ENCODE measurements at places on chromosomes 4 and X.

- DNase-seq = no peak
Observed at GRCh38 chr4:10831727-10832408, 147.3 kb upstream of the CLNK start.

DNA sequence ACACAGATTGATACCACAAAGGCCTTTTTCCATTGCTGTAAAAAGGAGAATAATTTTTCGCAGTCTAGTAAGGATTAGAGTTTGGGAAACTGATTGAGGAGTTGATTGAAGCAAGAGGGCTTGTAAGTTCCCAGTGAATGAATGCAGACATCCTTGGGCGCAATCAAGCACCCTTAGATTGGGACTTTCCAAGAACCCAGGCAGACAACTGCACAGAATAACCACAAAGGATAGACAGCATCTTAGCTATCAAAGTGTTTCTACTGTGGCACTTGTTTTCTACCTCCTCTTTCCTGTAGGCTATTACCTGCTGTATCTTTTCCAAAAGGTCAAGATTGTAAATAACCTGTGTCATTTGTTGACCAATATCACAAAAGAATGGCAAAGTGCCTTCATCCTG is 2.6 kb downstream of the COX18 start:
- DNase-seq = no peak

GRCh38 chrX:27924261-27924660 is 57.0 kb downstream of the DCAF8L1 start:
- DNase-seq = no peak

DNA sequence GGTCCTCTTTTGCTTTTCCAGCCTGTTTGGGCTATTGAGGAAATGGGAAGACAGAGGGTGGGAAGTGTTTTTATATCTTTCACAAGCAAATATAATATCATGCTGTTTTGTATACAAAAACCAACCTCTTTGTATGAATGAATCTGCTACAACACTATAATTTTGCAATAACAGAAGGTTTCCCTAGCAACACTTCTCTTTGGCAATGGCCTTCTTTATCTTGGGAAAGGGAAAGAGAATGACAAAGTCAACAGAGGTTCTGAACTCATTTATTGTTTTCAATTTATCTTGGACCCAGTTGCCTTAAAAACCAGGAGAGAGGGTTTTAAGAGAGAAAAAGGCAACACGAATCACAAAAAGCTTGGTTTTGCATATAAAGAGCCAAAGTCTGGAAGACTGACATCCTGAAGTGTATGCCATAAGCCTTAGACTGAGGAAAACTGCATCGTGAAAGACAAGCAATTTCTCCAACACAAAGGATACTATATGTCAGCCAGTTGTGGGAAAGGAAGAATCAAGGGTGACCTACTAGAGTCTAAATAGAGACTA is 121.8 kb upstream of the FAM241A start:
- DNase-seq = no peak

- DNase-seq = no peak
Observed at GRCh38 chr4:187798385-187798784, 197.2 kb upstream of the ZFP42 start.

- no peak for DNase-seq
Observed at GRCh38 chr4:153931804-153932203, 142.9 kb upstream of the SFRP2 start.

- no peak for DNase-seq
Observed at GRCh38 chrX:1172496-1172895, 40.0 kb downstream of the CRLF2 start.

DNA sequence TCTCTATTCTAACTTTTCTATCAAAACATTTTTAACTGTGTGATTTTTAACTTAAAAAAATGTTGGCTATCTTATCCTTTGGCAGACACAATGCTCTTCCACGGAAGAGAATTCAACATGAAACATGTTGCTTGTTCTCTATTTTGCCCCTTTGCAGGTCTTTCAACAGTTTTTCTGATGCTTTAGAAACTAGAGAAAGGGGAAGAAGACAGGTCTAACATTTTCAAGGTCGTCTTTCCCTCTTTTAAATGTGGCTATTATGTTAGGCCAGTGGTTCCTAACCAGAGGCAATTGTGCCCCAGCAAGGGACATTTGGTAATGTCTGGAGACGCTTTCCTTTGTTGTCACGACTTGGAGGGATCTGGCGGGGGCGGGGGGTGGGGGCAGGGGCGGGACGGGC is 95.0 kb downstream of the SH3KBP1 start:
- no peak for DNase-seq

- no peak for DNase-seq
Observed at GRCh38 chrX:120029354-120029753, 48.1 kb downstream of the RHOXF2B start.

DNA sequence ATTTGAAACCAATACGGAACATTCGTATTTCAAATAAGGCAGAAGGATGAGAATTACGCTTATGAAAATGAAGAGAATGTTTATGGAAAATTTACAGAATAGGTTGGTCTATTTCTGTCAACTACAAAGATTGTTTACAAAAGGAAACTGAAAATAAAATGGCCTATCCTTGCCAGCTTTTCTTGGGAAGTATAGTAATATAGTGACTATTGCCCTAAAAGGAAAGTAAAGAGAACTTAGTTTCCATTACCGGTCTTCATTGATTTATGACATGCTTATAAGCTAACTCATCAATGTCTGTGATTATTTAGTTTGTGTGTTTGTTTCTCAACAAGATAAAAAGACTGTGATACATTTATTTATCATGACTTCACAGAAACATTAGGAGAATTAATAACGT is 2.9 kb upstream of the SPRY1 start:
- DNase-seq = no peak

GRCh38 chr4:112147697-112148096 is 2.4 kb downstream of the FAM241A start:
- DNase-seq = no peak

- DNase-seq = no peak
Observed at GRCh38 chrX:82848111-82848510, 660.0 kb upstream of the POU3F4 start.

DNA sequence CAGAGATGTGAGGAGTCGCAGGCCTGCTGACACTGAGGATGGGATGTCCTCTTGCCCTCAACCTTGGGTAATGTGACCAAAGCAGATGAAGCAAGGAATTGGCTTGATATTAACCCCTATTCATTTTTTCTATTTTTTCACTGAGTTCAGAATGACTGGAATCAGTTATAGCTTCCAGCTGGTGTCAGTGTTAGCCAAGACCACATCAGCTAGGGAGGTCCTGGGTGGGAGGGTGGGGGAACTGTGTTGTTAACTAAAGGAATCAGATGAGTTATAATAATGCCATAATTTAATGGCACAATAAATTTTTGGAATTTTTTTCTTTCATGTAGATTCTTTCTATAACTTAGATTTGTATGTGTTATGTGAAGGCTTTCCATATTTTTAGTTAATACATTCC is 91.9 kb downstream of the EGF start:
- no peak for DNase-seq

DNA sequence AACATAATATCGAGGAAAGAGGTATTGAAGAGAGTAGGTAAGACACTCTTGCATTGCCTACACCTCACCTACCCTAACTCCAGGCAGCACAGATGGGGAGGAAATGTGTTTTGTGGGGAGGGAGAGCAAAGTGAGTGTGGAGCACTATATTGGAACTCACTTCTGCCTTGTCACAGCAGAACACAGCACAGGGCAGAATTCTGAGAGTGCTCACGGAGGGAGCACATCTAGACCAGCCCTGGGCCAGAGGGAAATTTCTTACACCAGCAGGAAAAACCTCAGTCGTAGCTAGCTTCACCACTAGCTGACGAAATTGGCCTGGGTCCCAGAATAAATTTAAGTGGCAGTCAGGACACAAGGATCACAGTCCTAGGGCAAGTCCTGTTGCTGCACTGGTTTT is 517.3 kb downstream of the TMA16 start:
- no peak for DNase-seq

GRCh38 chr4:74279716-74280115 is 28.6 kb upstream of the EPGN start:
- DNase-seq = no peak

GRCh38 chr4:2961421-2961810 is 1.8 kb downstream of the NOP14 start:
- DNase-seq = peak; percentile 50

DNA sequence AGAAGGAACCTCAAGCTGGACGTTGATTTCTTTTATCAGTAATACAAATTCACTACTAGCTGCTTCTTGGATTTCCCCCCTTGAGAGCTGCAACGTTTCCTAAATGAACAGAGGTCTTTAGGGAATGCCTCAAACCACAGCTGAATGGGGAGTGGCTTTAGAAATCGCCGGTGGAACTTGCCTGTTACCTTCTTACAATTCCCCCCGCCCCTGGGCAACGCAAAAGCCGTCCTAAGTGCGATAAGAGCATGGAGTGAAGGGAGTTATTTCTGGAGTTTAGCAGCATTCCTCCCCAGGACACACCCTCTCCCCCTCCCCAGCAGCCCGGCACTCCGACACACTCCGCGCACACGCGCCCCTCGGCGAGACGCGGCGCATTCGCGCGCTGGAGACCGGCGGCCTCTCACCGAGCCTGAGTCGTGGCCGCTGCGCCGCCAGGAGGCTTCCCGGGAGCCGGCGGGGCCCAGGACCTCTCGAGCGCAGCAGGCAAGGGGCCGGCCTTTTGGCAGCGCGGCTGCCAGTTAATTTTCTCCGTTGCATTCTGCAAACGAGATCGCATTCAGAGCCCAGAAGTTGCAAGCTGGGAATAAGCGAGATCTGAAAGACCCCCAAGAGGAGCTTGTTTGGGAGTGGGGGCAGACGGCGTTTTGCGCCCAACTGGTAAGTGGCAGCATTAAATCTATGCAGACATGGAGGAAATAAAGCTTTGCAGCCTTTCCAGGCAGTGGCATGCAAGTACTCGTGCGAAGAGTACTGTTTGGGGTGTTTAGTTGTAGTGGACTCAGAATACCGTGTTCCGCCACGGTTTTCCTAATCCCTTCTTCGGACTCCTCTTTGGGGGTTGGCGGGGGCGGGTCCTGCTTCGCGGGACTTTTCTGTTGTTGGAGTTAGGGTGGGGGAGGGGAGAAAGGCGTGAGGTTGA is 134.7 kb downstream of the PALLD start:
- no peak for DNase-seq

DNA sequence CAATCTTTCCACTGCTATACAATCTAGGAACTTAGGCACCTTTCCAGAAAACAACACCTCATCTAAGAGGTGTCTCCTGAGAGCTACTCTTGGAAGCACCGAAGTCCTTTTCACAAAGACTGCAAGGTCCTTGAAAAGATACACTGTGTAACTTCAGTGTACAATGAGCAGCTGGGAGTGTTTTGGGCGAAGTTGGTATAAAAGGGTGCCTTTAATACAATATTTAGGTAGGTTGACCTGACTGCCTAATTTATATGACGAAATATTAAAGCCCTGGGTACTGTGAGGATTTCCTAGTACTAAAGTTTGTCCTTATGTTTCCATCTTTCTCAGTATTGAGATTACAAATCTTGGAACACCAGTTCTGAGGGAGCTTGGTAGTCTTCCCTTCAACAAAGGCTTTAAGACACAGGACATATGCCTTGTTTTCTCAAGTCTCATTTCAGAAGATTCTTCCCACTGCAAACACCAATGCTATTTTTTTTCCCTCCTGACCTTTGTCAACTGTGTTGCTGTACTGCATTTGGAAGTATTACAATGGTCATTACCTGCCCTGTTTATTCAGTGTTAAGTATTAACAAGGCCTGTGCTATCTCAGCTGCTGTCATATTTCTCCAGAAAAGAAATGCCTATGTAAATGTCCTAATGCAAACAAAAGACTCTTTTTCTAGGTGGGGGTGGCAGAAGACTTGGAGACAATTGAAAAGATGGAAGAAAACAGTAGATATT is 134.2 kb downstream of the MAML3 start:
- DNase-seq = no peak

GRCh38 chr4:147737623-147738022 is 5.7 kb downstream of the ARHGAP10 start:
- DNase-seq = no peak

- DNase-seq = no peak
Observed at GRCh38 chr4:126890994-126891393, 741.8 kb upstream of the INTU start.

GRCh38 chr4:140326395-140326993 is 47.0 kb upstream of the SCOC start:
- no peak for DNase-seq
